ENCODE measurements at places on chromosomes 6 and 20.

DNA sequence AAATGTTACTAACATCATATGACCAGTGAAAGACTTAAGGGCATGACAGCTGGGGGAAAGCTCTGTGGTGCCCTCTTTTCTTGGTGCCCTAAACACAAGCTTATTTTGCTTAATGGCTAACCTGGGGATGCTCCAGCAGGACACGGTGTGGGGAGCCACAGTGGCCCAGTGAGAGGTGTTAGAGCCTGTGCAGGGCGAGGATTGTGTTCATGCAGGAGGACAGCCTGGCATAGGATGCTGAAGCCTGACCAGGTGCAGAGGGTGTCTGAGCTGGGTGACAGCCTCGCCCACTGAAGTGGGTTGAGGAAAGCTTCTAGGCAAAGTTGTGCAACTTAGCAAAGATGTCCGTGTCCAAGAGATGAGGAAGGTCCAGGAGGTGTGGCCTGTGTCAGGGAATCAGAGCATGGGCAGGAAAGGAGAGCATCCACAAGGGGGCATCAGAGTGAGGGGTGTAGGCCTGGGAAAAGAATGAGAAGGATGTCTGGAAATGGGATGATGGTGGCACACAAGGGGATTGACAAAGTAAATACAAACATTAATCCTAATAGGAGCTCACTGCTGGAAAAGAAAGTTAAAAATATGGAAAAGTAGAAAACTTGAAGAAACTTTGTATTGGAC is 33.9 kb downstream of the SLC17A4 start:
- peak; percentile 8 for DNase-seq

- DNase-seq = no peak
These were observed 7.8 kb downstream of the HCRTR2 start for GRCh38 chr6:55182016-55182650.

- no peak for DNase-seq
These were observed 36.9 kb upstream of the FANCE start for GRCh38 chr6:35415065-35415891.

- DNase-seq = peak; percentile 22
These were observed 208.8 kb downstream of the RNF144B start for GRCh38 chr6:18595774-18596530.

DNA sequence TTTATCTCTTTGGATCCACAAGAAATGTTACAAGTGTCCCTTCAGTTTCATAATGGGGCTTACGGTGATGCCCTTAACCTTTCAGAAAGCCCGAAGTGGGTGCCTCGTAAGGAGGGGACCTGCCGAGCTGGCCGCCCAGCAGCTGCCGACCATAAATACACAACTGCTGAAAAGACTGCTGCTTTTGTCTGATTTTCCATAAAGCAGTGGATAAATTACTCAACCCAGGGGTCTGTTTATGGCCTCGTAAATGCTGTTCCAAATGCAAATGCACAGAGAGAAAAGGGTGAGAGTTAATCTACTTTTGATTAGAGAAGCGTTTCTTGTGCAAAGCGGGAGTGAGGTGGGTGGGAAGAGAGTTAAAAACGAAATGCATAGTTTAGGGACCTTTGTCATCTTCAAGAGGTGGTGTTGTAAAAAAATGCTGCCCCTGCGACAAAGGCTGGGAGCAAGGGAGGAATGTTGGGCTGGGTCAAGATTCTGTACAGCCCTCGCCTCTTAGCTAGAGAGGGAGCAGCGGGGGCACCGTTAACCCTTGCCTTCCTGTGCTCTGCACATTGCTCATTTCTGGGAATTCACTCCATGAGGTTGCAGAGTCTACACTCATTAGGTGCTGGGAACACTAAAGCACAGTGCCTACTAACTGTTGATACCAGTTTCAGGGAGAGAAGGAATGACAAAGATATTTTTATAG is 112.0 kb upstream of the MTHFD1L start:
- no peak for DNase-seq

GRCh38 chr6:93801101-93801847 is 381.9 kb upstream of the EPHA7 start:
- DNase-seq = no peak

DNA sequence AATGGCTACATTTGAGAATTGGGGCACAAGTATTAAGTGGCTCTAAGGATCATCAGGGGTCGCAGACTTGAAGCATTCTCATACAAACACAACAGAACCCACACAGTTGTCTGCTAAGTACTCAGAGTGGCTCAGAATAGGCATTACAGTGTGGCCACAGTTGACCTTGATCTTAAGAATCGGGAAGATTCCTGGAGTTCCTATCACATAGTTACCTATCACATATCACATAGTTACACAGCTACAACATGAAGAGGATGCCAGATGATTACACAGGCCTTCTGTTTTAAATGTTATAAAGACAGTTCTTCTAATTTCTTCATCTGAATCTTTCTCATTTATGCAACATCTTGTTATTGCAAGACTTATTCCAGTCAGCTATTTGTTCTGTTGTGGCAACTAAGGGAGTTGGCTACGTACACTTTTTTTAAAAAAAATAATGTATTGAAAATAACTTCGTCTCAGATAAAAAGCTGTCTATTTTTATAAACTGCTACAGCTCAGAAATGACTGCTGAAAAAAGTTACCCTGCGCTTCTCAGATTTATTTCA is 129.0 kb downstream of the REV3L start:
- no peak for DNase-seq

DNA sequence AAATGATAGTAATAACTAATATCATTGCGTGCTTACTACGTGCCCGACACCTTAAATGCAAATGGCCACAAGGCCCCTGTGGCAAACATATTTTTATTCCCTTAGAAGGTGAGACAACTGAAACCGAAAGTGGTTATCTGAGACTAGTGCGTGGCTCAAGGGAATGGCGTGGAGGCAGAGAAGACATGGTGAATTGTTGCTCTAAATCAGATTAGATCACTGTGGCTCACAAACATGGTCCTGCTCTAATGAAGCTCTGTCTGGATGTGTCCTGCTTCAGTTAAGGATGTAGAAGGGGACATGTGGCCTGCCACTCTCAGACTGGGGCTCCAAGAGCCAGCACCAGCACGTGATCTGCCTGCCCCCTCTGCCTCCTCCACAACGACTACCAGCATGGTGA is 124.2 kb upstream of the GMDS start:
- DNase-seq = no peak

GRCh38 chr6:46490425-46491200 is 636 bp downstream of the RCAN2 start:
- no peak for DNase-seq

GRCh38 chr6:131331151-131331550 is 195.9 kb downstream of the AKAP7 start:
- DNase-seq = no peak

DNA sequence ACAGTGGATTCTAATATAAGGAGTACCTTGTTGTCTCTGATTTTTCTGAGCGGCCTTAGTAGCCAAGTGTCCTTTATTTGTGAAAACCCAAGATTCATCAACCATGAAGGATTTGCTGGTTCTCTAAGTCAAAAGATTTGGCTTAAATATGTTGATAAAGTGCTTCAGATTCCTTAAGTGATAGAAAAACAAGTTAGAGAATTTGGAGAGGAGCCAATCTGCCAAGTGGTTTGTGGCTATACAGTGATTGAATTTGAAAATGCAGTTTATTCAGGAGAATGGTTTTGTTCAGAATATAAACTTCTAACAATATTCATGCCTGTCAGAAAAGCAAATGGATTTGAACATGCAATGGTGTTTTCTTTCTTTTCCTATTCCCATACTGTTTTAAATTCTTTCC is 54.8 kb downstream of the CAP2 start:
- DNase-seq = no peak

GRCh38 chr6:11331111-11331510 is 98.6 kb upstream of the NEDD9 start:
- DNase-seq = no peak

DNA sequence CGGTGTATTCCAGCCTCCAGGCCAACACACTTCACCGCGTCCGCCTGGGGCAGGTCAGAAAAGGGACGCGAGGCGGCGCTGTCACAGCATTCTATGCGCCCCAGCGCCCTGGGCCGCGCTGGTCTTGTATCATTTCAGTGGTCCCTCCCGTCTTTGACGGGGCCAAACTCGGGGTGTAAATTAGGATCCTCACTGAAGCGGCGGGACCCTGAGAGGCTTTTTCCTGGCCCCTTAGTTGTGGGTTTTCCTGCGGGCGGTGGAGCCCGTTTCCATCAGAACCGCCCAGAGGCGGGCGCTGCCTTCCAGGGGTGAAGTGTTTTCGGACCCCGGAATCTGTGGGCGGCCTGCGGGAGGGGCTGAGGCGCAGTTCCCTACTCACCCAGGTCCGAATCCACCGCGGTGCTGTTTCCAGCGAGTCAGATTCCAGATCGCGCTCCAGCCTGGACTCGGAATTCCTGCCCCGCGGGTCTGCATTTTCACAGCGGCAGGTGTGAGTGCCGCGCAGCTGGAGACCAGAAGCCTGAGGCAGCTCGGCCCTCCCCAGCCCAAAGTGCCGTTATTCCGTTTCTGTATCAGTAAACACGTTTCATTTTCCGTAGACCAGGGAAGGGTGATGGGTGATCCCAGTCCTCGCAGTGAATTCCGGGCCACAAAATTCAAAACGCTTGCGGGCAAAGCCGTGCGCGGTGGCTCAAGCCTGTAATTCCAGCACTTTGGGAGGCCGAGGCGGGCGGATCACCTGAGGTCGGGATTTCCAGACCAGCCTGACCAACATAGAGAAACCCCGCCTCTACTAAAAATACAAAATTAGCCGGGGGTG is 3.9 kb upstream of the MICB start:
- peak; percentile 73 for DNase-seq

GRCh38 chr20:20002101-20002998 is 14.8 kb upstream of the NAA20 start:
- DNase-seq = no peak

DNA sequence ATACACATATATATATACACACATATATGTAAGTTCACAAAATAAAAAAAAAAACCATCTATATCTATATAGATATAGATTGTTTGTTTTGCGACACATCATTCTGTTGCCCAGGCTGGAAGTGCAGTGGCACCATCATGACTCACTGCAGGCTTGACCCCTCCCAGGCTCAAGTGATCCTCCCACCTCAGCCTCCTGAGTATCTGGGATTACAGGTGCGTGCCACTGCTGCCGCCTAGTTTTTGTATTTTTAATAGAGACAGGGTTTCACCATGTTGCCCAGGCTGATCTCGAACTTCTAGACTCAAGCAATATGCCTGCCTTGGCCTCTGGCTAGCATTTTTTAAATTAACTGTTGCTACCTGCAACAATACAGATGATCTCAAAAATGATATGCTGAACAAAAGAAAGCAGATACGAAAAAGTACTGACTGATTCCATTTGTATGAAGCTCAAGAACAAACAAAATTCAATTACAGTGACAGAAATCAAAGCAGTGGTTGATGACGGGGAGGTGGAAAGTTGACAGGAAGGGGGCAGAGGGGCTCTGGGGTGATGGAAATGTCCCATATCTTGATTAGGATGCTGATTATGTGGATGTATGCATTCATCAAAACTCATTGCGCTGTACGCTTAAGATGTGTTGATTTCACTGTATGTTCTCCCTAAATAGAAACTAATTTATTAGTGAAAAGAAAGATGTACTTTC is 49.6 kb downstream of the ATXN1 start:
- DNase-seq = peak; percentile 43

DNA sequence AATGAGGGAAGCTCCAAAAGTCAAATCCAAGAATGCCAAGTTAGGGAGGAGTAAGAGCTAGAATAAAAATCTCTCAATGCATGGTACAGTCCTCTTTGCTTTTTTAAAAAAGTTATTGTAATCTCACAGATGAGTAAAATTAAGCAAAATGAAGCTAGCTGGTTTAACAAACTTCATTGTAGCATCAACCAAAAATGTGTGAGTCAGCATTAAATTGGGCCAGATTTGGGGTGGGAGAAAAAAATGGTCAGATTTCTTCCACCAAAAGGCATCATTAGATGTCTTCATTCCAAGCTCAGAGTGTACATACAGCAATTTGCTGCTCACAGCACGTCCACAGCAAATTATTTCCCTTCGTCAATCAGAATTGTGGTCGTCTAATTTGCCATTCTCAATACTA is 441.5 kb upstream of the FLRT3 start:
- DNase-seq = no peak

- no peak for DNase-seq
These were observed 123.0 kb downstream of the CD83 start for GRCh38 chr6:14240411-14241166.

DNA sequence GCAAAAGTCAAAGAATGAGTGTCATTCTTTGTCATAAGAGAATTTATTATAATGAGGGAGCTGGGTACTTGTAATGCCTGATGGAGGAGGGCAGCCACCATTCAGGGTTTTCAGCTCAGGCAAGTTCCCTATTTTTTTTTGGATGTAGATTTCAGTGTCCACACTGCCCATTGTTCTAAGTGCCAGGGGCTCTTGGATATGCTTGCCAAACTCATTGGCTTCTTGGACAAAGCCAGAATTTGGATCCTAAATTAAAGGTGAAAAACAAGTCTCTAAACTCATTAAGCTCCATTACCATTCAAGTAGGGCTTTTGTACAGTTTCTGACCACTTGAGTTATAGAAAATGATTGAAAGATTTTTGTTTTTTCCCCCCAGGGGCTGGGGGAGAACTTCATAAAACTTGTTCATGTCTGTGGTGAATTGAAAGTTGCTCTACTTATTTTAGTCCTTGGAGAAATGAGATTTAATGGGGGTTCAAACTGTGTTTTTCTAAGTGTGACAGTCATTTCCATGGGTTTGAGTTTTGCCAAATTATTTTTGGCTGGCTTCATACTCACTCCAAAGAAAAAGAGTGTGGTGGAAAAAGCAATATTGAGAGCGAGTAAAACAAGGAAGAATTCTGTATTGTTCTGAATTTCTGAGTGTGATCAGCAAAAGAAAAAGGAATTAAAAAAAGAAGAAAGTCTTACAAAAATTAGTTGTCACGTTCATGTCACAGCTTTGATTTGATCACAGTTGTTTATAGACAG is 46.0 kb downstream of the TIAM2 start:
- no peak for DNase-seq

DNA sequence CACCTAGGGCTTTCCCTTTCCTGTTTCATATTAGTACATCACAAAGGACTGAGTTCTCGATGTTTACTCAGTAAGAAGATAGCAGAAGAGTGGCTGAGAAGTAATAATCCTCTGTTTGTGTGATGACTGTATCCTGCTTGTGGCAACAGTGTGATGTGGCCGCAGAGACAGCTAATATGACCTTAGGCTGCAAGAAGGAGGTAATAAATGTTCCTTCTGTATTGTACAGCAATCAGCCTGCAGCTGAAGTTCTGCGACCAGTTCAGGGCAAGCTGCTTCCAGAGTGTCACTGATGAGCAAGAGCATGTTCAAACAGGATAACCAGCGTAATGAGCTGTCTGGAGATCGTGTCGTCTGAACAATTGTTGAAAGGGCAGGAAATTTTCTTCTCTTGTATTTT is 70.9 kb downstream of the OPN5 start:
- DNase-seq = no peak
